ENCODE measurements at places on chromosomes 3 and 15.
A peak's percentile ranks its signal among the peaks of the same experiment; 100 is the strongest.

DNA sequence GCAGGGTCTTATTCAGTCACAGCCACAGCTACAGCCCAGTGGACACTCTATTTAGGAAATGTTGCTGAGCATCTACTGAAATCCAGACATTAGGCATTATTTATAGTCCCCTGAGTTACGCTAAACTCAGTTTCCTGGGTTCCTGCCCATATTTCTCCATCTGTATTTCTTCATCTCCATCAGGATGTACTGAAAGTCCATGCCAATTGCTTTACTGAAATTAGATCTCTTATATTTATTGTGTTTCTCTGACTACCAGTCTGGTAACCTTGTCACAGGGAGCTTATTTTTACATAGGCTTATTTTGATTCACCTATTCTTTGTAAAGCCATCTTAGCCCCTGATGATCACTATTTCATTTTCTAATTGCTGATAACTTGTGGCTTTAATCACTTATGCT lies 223.9 kb downstream of the TLE3 start:
- no peak for DNase-seq

- DNase-seq = no peak
Measured at GRCh38 chr15:53246404-53246803, 456.3 kb upstream of the ONECUT1 start.

GRCh38 chr3:88189361-88189810 lies 39.6 kb downstream of the C3orf38 start:
- no peak for DNase-seq

GRCh38 chr3:72319194-72320094 lies 528.8 kb downstream of the SHQ1 start:
- peak; percentile 67 for DNase-seq

DNA sequence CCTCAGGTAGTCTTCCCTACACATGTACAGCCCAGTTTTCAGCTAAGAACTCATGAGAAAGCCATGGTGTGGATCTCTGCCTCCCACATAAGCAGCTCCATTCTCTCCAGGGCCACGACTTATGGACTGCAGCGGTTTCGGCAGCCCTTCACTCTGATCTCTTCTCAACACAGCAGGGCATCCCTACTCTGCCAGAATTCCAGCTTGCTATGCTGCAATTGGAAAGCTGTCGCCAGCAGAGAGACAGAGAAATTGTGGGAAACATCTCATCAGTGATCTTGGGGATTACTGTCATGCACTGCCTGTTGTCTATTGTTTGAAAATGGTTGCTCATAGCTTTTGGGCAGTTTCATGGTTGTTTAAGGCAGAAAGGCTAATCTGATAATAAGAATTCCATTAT lies 11.9 kb upstream of the BLM start:
- DNase-seq = no peak

- no peak for DNase-seq
Measured at GRCh38 chr15:98729446-98730042, 81.2 kb downstream of the IGF1R start.

DNA sequence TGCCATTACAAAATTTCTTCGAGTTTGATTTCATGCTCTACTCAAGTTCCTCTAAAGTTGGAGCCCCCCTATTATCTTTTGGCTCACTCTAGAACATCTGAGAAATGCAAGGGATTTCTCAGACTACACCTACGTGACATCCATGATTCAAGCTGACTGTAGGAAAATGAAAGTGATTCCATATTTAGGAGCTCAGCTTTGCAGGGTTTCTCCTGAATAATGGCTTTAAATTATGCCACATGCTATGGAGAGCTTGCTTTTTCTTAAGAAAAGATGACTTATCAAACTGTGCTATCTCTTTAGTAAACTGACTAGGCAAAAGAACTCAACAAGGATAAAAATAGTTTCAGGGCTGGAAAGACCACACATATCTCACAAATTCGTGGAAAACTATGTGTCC lies 292.1 kb downstream of the LSAMP start:
- no peak for DNase-seq

DNA sequence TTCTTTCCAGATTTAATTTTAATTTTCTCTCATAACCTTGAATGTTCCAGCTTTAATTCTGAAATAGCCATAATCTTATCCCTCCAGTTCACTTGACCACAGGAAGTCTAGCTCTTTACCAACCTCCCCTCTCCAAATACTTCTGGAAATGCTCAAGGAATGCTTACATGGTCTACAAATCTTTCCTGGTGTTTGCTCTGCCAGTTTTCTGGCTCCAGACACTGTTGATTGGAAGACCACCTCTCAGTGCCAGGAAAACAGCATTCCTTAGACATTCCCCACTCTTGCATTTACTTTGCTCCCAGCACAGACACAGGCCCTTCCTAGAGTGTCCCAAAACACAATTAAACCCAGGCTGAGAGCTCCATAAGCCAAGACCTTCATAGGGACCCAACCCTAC lies 98.6 kb downstream of the MESD start:
- DNase-seq = no peak

- DNase-seq = peak; percentile 69
Measured at GRCh38 chr15:71748293-71748718, 62.0 kb upstream of the NR2E3 start.

- no peak for DNase-seq
Measured at GRCh38 chr3:115862099-115862498, 238.8 kb downstream of the GAP43 start.

- DNase-seq = peak; percentile 40
Measured at GRCh38 chr15:68334661-68335124, 57.1 kb downstream of the FEM1B start.

GRCh38 chr3:194340757-194341400 lies 10.2 kb downstream of the CPN2 start:
- no peak for DNase-seq

Measured in iris pigment epithelial cell (primary cell).